ENCODE measurements at places on chromosomes 5 and 9.

DNA sequence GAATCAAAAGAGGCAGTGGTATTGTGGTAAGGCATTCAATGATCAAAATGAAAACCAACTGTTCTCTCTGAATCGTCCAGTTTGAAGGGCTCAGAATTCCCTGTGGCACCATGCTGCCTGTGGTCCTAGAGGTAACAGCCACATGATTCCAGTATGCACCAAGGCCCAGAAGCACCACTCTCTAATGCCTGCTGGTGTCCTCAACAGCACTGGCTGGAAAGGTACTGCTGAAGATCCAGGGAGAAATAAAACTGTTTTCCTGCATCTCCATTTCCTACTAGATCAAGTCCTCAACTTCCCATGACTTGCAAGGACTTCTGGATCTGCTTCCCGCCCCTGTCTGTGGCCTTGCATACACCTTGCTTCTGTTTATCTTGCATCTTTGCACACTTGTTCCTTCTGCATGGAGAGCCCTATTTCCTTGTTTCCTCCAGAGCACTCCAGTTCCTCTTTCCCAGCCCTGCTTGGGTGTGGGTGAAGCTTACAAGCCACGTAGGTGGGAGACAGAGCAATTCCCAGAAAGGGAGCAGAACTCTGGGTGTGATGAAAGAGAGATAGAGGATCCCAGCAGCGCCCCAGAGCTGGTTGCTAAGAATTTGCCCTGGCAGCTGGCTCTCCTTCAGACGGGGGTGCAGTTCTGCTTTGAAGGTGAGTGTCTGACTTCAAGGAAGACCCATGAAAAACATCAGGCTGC is 41.0 kb upstream of the EQTN start:
- no peak for DNase-seq

GRCh38 chr9:133067813-133068212 is 6.0 kb downstream of the CEL start:
- no peak for DNase-seq

- no peak for DNase-seq
Measured at GRCh38 chr9:73270967-73271721, 119.5 kb downstream of the ANXA1 start.

DNA sequence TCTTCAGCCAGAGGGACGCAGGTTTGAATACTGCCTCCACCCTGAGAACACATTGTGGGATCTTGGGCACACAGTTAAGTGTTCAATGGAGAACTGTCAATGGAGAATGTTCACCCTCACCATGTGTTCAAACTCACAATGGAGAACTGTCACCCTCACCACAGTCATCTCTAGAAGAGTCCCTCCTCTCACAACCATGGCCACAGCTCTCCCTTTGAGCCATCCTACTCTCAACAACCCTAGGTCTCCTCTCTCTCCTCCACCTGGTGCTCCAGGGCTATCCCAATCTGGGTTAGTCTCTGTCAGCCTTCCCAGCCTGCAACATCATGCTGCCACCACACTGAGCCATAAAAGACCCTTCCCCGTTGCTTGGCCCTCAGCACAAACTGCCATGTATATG is 36.3 kb upstream of the HAND1 start:
- DNase-seq, result no peak

GRCh38 chr9:73775757-73776156 is 624.1 kb downstream of the ANXA1 start:
- no peak for DNase-seq

DNA sequence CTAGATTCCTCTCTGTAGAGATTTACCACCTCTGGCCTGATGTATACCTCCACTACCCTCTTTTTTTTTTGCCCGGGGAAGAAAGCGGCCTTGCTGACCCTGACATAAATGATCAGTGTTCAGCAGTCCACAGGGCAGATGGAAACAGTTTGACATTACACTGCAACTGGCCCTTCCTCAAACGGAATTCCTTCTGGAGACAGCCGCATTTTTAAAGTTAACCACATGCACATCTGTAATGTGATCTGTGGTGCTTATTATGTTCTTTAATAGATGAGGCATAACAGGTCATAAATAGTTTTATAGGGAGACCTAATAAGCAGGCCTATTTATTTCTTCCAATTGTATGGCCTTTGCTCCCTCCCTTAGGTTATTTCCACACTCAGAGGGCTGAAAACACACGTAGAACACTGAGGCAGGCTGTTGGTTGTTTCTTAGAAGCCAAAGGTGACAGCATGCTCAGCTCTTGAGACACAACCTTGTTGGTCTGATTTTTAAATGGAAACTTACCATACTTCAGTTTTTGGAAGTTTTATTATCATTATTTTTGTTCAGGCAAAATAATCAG is 84.0 kb upstream of the APC start:
- DNase-seq, result no peak

DNA sequence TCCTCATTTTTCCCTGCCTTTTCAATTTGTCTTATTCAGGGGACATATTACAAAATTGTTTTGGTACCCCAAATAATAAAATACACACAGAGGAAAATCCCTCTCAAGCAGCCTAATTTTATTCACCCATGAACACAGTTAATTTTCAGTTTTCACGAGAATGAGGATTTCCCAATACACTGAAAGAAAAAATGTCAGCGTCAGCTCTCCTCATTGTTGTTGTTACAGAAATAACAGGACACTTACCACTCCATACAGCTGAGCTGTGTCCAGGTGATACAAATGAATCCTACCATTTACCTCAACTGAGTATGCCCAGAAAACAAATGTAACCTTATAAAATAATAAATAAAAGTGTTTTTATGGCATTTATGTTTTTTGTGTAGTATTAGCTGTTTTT is 144.6 kb upstream of the PCA3 start:
- DNase-seq, result no peak

- DNase-seq, result no peak
Measured at GRCh38 chr5:39399135-39400036, 25.4 kb downstream of the DAB2 start.

DNA sequence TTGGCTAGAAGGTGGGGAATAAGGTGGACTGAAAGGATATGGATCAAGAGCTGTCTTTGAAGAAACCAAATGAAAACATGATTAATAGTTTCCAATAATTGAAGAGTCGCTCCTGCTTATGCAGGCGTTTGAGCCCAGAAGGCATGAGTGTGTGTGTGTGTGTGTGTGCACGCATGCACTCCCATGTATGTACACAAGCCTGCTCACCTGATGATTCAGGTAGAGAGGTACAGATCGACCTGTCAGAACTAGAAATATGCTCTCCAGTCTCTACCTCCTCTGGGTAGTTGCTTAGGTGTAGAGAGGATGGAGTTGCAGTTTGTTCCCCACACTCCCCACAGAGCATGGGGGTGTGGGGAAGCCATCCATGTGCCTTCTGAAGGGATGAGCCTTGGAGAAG is 1.1 kb upstream of the FGF1 start:
- no peak for DNase-seq

- DNase-seq, result no peak
Measured at GRCh38 chr9:6054280-6055099, 39.1 kb upstream of the RANBP6 start.

- DNase-seq, result no peak
Measured at GRCh38 chr9:124511891-124512805, 4.9 kb upstream of the NR5A1 start.

GRCh38 chr5:171650597-171650996 is 135.0 kb upstream of the SMIM23 start:
- DNase-seq, result no peak

- DNase-seq, result no peak
Measured at GRCh38 chr5:31193591-31194467, at the start of gene CDH6. Gene CDH6, plus strand, starts transcription at chr5:31193686. Its CDS starts 73,788 bp downstream, at chr5:31267474.

- no peak for DNase-seq
Measured at GRCh38 chr5:154165886-154166285, 24.6 kb upstream of the GALNT10 start.

- no peak for DNase-seq
Measured at GRCh38 chr9:16278326-16278999, 592.0 kb downstream of the BNC2 start.

GRCh38 chr9:76403352-76403751 is 9.1 kb upstream of the RFK start:
- no peak for DNase-seq

- no peak for DNase-seq
Measured at GRCh38 chr5:99586878-99587277, 658.1 kb upstream of the CHD1 start.

DNA sequence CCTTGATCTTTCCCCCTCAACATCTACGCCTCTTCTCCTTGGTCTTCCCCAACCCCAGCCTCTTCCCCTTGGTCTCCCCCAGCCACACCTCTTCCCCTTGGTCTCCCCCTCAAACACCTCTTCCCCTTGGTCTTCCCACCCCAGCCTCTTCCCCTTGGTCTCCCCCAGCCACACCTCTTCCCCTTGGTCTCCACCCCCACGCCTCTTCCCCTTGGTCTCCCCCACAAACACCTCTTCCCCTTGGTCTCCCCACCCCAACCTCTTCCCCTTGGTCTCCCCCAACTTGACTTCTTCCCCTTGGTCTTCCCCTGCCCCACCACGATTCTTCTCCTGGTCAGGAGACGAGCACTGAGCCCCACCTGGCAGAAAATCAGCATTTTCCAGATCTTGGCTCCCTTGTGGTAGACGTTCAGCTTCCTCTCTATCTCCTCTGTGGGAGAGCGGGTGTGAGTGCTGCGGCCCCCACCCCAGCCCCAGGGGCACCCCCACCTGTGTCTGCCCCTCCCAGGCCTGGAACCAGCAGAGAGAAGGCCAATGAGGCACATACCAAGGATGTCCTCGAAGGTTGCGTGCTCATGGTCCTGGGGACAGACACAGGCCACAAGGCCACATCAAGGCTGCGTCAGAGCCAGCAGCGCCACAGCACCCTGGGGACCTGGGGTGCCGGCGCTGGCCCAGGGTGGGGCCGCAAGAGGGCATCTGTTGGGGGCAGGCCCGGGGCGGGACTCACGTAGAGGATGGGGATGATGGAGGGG is 7.0 kb downstream of the NSMF start:
- DNase-seq, result no peak

DNA sequence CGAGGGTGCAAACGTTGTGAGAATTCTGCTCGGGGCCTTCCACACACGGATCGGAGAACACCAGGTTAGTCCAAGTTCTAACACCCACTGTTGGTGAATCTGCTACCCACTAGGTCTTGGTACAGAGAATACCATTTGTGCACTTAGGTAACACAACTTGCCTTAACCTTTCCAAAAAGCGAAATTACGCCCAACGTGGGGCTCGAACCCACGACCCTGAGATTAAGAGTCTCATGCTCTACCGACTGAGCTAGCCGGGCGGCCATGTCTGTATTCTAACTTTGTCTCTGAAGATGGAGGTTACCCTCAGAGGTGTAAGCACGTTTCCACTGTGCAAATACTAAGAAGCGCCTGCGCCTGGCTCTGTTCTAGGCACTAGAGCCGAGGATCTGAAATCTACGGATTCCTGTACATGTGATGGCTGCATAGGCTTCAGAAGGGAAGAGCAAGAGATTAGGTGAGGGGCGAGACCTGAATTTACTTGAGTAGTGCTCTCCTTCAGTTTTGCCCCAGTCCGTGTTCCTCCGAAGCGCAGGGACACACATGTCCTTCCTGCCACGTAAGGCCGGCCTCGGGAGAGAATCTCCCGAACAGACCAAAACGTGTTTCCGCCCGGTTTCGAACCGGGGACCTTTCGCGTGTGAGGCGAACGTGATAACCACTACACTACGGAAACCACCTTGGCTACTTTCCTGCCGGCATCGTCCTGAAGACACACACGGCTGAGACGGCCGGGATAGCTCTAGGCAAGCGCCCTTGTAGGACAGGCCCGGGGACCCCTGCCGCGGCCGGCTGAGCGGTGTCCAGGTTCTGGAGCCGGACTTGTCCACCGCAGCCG is 1.1 kb upstream of the TRIM41 start:
- DNase-seq, result peak; percentile 100

GRCh38 chr5:157540124-157540523 is 35.5 kb downstream of the ADAM19 start:
- DNase-seq, result no peak

DNA sequence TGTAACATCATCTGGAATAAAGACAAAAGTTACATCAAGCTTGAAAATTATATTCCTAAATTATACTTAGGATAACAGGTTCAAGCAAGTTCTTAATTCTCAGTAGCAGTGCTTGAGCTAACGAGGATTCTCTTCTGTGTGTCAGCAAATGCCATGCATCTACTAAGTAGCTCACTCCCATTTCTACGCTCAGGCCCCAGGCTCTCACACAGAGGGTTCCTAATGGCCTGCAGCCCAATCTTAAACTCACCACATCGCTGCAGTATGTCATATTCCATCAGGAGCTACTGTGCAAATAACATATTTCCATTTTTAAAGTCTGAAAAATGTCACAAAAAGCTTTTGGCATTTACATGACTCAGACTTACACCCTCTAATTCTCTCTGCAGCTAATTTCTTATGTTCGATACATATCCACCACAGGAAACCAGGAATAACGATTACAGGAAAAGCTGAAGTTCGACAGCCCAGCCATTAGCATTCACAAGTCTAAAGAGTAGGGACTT is 474.8 kb downstream of the EFNA5 start:
- DNase-seq, result no peak

GRCh38 chr9:92206488-92206887 is 87.0 kb downstream of the IARS1 start:
- no peak for DNase-seq

GRCh38 chr9:125425170-125425897 is 163.7 kb downstream of the GAPVD1 start:
- DNase-seq, result no peak

GRCh38 chr5:151002681-151003502 is 17.5 kb upstream of the GPX3 start:
- no peak for DNase-seq

GRCh38 chr9:121609822-121610637 is 41.4 kb upstream of the DAB2IP start:
- no peak for DNase-seq

DNA sequence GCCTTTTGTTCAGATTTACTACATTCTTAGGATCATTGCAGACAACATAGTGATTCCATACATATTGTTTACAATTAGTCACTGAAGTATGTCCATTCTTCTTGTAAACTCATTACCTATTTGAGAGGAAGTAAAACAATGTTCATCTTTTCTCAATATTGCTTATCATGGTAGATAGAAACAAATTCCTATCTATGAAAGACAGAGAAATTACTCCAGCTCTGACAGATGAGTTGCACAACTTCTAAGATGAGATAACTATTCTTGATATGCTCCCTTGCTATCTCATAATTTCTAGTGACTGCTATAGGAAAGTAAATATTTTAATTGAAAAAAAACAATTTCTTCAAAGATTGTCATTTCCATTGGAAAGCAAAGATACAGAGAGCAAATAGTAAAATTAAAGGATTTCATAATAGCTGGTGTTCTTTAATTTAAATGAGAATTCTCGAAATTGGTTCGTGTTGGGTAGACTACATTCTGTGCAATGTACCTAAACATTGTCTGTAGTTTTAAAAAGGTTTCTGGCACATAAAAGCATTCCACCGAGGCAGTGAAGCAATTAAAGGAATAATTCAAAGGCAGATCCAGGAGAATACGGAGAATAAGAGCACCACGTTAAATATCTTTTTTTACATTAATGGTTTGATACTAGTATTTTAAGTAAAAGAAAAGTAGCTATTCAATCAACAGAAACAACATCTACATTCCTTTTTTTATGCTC is 1029.1 kb upstream of the ACO1 start:
- no peak for DNase-seq

DNA sequence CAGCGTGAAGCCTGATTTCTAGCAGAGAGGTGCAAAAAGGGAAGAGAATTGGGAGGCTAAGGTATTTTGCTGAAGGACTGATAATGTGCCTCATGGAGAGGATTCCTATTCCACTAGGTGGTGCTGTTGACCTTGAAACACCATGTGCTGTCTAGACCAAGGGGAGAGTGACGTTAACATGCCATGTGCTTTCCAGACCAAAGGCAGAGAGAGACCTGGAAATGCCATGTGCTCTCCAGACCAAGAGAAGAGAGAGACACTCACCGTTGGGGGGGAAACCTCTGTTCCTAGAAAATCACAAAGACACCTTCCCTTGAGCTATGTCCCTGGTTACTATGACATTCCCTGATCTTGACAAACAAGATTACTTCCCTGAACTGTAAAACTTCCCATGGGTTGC is 286.0 kb upstream of the TUSC1 start:
- DNase-seq, result no peak

All from activated T-cell treated with anti-CD3 and anti-CD28 coated beads, Interleukin-2, amount 50 U/mL, for 24 hours (primary cell).